ENCODE measurements at places on chromosomes 2 and 18. TPM values are rescaled to one million over a fixed set of nuclear protein-coding genes. Genes with fewer than 3 reads are reported as not detected.

Gene AQP4
- total RNA-seq, result not detected

Gene HOXD4
- total RNA-seq, result not detected

Gene STARD6
- 0.17 TPM for total RNA-seq

Gene DRC1
- total RNA-seq, result under 0.01 TPM

Gene PKDCC
- total RNA-seq, result 53.1 TPM

Gene GAREM1
- total RNA-seq, result 3.3 TPM

Gene LYPD6
- not detected for total RNA-seq

Gene SPATA3
- not detected for total RNA-seq

Gene IL18R1
- 1.0 TPM for total RNA-seq

Gene MYOM1
- 1.7 TPM for total RNA-seq

Gene TSHZ1
- 3.3 TPM for total RNA-seq

Gene ALLC
- total RNA-seq, result not detected

Gene RRM2
- total RNA-seq, result 3.2 TPM

Gene COBLL1
- total RNA-seq, result 2.5 TPM

Gene MYO5B
- total RNA-seq, result 0.17 TPM

All from bronchial smooth muscle cell (primary cell).